ENCODE measurements at places on chromosomes 4 and X. TPM values are rescaled to one million over a fixed set of nuclear protein-coding genes. Genes with fewer than 3 reads are reported as not detected.

DNA sequence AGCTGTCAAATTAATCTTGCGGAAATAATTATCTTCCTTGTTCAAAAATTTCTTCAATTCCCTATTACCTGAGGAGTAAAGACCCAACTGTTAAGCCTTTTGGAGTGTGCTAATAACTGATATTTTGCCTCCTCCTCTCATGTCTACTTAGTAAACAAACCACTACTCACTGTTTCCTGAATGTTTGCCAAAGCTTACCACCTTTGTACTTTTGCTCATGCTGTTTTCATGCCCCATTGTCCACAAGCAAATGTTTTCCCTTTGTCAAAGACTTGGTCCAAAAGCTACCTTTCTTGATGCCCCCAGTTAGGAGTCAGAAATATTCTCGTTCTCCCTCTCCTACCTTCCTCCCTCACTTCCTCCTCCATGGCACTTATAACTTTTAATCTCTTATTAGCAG lies 226.1 kb downstream of the ENOX2 start:
- DNase-seq = no peak

DNA sequence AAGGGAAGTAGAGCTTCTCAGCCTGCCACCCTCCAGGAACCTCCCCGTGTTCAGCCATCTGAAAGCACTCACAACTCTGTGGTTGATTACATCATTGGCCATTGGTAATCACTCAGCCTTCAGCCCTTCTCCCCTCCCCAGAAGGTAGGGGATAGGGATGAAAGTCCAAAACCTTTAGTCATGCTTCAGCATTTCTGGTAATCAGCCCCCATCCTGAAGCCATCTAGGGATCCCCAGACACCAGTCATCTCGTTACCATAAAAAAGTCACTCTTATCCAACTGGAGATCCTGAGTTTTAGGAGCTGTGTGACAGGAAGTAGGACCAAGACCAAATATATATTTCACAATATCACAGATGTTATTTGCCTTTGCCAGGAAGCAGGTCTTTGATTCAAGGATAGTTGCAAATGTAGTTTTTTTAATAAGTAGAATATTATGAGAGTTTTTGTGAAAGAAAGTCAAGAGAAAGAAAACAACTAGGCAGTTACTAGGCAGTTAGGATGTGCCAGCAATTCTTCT lies 364.6 kb upstream of the NOCT start:
- no peak for DNase-seq

- DNase-seq = no peak
Observed at GRCh38 chr4:54231419-54231767, 2.3 kb downstream of the PDGFRA start.

DNA sequence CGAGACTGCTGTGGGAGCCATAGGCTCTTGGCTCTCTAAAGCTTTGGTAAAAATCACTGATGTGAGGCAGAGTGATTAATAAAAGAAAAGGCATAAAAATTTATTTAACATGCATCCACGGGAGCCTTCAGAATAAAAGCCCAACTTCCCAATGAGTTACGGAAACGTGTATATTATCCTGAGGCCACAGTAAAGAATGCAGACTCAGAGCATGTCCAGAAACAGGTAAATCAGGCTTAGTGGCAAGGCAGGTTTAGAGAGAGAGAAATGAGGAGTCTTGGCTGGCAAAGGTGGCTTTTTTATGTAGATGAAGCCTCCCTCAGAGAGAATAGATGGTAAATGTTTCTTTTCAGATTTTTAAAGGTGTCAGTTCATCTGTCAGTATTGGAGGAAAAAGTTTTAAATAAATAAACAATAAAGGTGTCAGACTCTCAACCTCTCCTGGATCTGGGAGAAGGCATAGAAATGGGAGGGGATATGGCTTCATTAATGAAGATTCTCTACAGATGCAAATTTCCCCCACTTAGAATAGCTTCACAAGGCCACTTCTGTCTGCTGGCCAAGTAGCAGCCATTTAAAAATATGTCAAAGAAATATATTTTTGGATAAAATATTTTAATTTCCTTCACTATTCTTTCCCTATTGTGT lies 24.0 kb downstream of the C4orf51 start:
- no peak for DNase-seq

GRCh38 chr4:98151145-98151924 lies 8.1 kb upstream of the STPG2 start:
- no peak for DNase-seq

ASB5 gene
- total RNA-seq = not detected
